MG63 (cell line): ENCODE measurements at places on chromosomes 6 and 20.

DNA sequence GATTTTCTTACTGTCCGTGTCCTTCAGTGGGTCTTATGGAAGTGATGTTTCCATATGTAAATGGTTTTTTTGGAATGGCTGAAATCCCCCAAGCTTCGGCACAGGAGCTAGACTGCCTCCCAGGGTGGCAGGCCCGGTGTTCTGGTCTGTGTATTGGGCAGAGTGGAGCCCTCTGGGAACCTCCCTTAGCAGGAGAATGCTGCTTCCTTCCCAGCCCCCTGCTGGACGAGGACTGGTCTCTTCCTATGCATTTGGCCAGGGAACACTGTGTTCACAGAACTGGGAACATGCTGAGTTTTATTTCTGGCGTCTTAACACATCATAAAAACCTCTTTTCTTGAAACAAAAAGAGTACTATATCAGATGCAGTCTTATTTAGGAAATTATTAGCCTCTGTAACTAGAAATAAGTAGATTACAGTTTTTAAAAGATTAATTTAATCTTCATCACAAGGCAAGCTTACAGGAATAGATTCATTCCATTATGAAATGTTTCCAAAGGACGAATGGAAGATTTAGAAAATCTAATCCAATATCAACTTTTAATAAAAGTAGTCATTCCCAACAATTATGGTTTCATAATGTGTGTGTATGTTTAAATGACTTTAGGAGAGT, 56.6 kb downstream of the SYTL3 start:
- DNase-seq = peak; percentile 68

DNA sequence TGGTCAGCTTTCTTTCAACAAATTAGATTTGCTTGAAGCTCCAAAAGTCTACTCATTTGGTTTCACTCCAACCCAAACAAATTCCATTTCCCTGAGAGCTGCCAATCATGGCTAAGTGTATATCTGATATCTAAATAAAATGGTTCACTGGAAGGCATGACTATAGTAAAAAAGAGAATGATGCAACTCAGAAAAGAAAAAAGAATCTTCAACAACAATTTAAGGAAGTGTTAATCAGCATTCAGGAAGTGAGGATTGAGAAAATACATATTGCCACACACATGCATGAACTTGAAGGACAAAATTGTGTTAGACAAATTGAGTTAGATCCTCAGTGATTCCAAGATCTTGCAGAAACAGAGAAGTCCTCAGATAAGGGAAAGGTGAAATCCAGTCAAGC, 972.9 kb upstream of the FLRT3 start:
- DNase-seq = no peak

- DNase-seq = no peak
Measured at GRCh38 chr20:23598481-23598880, 7.2 kb downstream of the CST9 start.

DNA sequence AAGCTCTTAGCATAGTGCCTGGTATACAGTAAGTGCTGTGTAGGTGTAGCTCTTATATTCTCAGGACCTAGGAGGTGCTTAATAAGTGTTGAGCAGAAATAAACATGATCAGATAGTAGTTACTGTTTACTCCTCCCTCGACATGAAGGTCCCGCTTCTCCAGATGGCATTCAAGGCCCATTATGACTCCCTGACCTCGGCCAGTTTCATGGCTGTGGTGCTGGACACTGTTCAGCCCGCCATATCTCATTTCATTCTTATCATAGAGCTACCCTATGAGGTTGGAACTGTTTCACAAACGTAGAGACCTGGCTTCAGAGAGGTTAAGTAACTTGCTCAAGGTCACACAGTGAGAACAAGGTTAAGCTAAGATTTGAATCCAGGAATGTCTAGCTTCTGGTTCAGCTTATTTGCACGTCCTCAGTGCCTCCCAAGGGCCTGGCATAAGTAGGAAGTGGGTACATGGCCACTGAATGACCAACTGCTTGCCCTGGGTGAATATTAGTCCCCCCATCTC, 39.0 kb downstream of the CD40 start:
- no peak for DNase-seq

- no peak for DNase-seq
Measured at GRCh38 chr6:98477231-98477630, 357.1 kb upstream of the POU3F2 start.
